Naive B cell (primary cell): ENCODE measurements at places on chromosomes 1 and 21. TPM values are rescaled to one million over a fixed set of nuclear protein-coding genes. Genes with fewer than 3 reads are reported as not detected.

DNA sequence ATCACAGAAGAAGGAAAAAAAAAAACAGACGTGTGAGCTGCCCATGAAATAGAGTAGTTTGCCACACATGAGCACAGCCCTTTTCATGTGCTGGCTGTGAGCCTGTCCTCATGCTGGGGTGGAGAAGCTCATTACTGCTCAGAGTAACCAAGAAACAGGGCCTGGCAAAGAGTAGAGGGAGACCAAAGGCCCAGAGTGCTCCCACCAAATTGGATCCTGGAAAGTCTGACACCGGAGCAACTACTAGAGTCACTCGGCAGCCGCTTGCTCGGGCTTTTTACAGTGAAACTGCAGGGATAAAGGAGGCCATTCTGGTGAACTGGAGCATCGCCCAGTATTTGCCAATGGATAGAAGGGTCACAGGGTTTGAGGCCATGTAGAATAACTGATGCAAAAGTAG is 64.4 kb upstream of the BARHL2 start:
- H3K4me3 ChIP-seq, result no peak overlapping the region
- H3K27ac ChIP-seq, result no peak overlapping the region
- no peaks in the 10 kb centered on the region for H3K36me3 ChIP-seq
- H3K27me3 ChIP-seq, result peaks cover 19% of the 10 kb centered on the region
- H3K4me1 ChIP-seq, result no peaks in the 10 kb centered on the region

RSPO1 gene
- not detected for polyA plus RNA-seq

ICOSLG gene
- 14.1 TPM for polyA plus RNA-seq

- H3K27me3 ChIP-seq, result no peaks in the 10 kb centered on the region
- H3K36me3 ChIP-seq, result no peaks in the 10 kb centered on the region
- H3K4me3 ChIP-seq, result no peak overlapping the region
- no peaks in the 10 kb centered on the region for H3K4me1 ChIP-seq
- no peak overlapping the region for H3K27ac ChIP-seq
- no peak for DNase-seq
These were observed 207.0 kb downstream of the SIPA1L2 start for GRCh38 chr1:232422898-232423297.

GRCh38 chr1:92551916-92552315 is 65.2 kb upstream of the GFI1 start:
- no peak overlapping the region for H3K4me3 ChIP-seq
- H3K4me1 ChIP-seq, result no peaks in the 10 kb centered on the region
- DNase-seq, result no peak
- H3K27ac ChIP-seq, result no peak overlapping the region
- H3K36me3 ChIP-seq, result no peaks in the 10 kb centered on the region
- no peaks in the 10 kb centered on the region for H3K27me3 ChIP-seq

DNA sequence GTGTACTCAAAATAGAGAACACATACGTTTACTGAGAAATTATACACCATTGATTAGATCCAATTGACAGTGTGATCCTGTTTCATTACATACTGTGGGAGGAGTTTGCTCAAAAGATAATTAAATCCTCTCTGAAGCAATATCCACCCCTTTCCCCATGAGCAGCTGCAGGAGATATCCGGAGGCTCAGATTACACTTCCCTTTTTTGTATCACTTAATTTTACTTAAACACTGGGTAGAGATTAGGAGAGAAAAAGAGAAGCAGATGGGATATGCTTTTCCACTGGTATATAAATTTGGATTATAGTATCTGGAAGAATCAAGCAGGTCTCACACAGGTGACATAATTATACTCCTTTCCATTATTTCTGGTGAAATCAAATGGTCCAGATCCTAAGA is 333.3 kb upstream of the ZRANB2 start:
- H3K4me3 ChIP-seq, result no peak overlapping the region
- H3K4me1 ChIP-seq, result no peaks in the 10 kb centered on the region
- no peaks in the 10 kb centered on the region for H3K27me3 ChIP-seq
- no peak for DNase-seq
- no peak overlapping the region for H3K27ac ChIP-seq
- H3K36me3 ChIP-seq, result no peaks in the 10 kb centered on the region

CACNA1E gene
- not detected for polyA plus RNA-seq

HES4 gene
- not detected for polyA plus RNA-seq

- H3K36me3 ChIP-seq, result peaks cover 4% of the 10 kb centered on the region
- peaks cover 20% of the 10 kb centered on the region for H3K4me1 ChIP-seq
- no peak overlapping the region for H3K4me3 ChIP-seq
- no peak overlapping the region for H3K27ac ChIP-seq
- no peaks in the 10 kb centered on the region for H3K27me3 ChIP-seq
These were observed 72.7 kb downstream of the SLC66A1 start for GRCh38 chr1:19384772-19385187.

- H3K36me3 ChIP-seq, result peaks cover 4% of the 10 kb centered on the region
- no peak overlapping the region for H3K27ac ChIP-seq
- no peak for DNase-seq
- H3K27me3 ChIP-seq, result no peaks in the 10 kb centered on the region
- no peak overlapping the region for H3K4me3 ChIP-seq
These were observed 467.5 kb downstream of the SMYD3 start for GRCh38 chr1:246039584-246039983.

GRCh38 chr1:86429835-86430234 is 5.9 kb downstream of the CLCA2 start:
- H3K4me1 ChIP-seq, result no peaks in the 10 kb centered on the region
- H3K36me3 ChIP-seq, result no peaks in the 10 kb centered on the region
- H3K4me3 ChIP-seq, result no peak overlapping the region
- no peaks in the 10 kb centered on the region for H3K27me3 ChIP-seq

DNA sequence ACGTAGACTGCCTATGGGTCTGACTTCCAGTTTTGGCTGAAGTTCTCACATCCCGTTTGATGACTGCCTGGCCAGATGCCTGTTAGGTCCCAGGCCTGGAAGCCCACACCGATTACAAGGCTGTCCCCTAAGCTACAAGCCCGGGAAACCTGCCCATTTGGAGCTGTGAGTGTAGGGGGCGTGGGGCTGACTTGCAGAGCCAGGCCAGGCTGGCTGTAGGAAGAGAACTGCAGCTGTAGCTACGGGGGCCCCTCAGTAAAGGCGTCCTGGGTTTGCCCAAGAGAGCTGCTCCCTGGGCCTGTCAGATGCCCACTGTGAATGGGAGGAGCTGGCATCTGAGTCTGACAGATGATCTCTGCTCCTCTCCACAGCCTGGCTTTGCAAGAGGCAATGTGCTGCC is 199.7 kb downstream of the CAMTA1 start:
- no peak for DNase-seq
- H3K4me1 ChIP-seq, result no peaks in the 10 kb centered on the region
- H3K27me3 ChIP-seq, result peaks cover 35% of the 10 kb centered on the region
- no peaks in the 10 kb centered on the region for H3K36me3 ChIP-seq

DLGAP3 gene
- 0.32 TPM for polyA plus RNA-seq

VSIG8 gene
- not detected for polyA plus RNA-seq

ANGPTL3 gene
- polyA plus RNA-seq, result not detected

DNA sequence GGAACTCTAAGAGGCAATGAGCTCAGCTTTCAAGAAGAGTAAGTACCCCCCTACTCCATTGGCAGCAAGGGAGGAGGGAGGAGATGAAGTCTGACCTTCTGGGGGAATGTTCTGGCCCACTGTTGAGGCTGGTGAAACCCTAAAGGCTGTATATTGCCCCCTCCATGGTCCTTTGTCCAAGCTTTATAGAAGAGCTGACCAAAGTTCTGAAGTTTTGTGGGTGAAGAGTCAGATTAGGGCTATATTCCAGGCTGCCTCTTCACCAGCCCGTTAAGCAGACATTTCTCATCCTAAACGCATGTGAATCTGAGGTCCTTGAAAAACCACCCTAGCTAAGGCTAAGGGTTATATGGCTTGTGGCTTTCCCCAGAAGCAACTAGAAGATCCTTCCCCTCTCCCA is 1.4 kb downstream of the C1orf94 start:
- DNase-seq, result no peak
- no peaks in the 10 kb centered on the region for H3K4me1 ChIP-seq
- H3K27ac ChIP-seq, result no peak overlapping the region
- H3K27me3 ChIP-seq, result peaks cover 50% of the 10 kb centered on the region
- H3K4me3 ChIP-seq, result no peak overlapping the region
- H3K36me3 ChIP-seq, result no peaks in the 10 kb centered on the region

DNA sequence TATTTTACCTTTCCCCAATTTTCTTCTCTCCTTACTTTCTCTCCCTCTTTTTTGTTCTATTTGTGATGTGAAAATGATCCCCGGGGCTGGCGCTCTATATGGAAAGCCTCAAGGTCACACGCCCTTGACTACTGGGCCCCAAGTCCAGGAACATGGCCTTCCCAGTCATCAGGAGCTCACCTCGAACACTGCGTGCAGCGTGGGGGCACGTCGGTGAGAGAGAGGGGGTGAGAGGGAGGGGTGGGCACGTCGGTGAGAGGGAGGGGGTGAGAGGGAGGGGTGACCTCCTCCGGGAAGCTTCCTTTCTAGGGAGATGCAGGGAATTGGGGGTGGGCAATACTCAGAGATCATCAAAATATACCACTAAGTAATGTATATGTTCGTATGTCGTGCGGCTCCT is 94.6 kb upstream of the TMPRSS2 start:
- H3K4me3 ChIP-seq, result no peak overlapping the region
- peaks cover 4% of the 10 kb centered on the region for H3K4me1 ChIP-seq
- H3K36me3 ChIP-seq, result no peaks in the 10 kb centered on the region
- DNase-seq, result no peak

GRCh38 chr1:7485826-7486225 is 285.3 kb upstream of the VAMP3 start:
- H3K4me3 ChIP-seq, result no peak overlapping the region
- H3K27me3 ChIP-seq, result peaks cover 8% of the 10 kb centered on the region
- no peaks in the 10 kb centered on the region for H3K4me1 ChIP-seq
- no peak for DNase-seq
- H3K36me3 ChIP-seq, result no peaks in the 10 kb centered on the region

DNA sequence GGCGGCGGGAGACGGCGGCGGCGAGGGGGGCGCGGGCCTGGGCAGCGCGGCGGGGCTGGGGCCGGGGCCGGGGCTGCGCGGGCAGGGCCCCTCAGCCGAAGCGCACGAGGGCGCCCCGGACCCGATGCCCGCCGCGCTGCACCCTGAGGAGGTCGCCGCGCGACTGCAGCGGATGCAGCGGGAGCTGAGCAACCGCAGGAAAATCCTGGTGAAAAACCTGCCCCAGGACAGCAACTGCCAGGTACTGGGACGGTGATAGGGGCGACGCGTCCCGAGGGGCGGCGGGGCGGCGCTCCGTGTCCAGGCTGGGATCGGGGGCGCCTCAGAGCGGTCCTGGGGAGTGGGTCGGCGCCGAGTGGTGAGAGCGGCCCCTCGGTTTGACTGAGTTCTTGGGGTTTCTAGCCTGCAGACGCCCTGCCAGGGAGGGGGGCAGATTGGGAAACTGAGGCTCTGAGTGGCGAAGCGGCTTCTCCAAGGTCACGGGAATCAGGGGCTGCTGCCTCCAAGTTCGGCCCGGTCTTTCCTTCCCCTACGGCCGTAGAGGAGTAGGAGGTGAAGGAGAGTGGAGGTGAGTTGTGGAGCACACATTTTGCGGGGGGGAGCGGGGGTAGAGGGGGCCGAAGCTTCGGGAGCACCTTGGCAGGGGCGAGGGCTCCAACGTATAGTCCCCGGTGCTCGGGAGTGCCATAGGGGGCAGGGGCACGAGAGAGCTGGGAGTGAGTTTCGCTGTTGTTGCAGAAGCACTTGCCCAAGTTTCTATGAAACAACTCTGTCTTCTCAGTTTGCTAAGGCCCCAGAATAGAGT is 508 bp downstream of the RAVER2 start:
- H3K27ac ChIP-seq, result no peak overlapping the region
- H3K36me3 ChIP-seq, result no peaks in the 10 kb centered on the region

GBP4 gene
- 38.9 TPM for polyA plus RNA-seq

AMY1B gene
- polyA plus RNA-seq, result not detected

NPR1 gene
- polyA plus RNA-seq, result not detected

- H3K4me3 ChIP-seq, result no peak overlapping the region
- no peak for DNase-seq
- H3K27me3 ChIP-seq, result no peaks in the 10 kb centered on the region
- peaks cover 61% of the 10 kb centered on the region for H3K4me1 ChIP-seq
- H3K36me3 ChIP-seq, result peaks cover 20% of the 10 kb centered on the region
These were observed 58.9 kb downstream of the DIPK1A start for GRCh38 chr1:92902406-92902744.
